ENCODE measurements at places on chromosomes 5 and 9.

DNA sequence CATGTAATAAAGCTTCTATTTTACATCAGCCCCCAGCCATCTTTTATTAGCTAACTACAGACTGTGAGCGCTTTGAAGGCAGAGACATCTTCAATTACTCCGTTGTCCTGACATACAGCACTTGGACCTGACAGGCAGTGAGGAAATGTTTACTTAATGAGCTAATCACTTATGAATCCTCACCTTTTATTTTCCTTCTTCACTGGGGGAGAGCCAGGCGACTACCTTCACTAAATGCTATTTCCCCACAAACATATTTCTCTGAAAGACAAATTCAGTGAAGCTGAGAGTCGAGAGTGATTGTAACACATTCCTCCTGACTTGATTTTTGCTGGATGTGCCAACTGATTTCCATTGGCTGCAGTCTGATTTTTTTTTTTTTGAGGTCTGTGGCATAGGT is 192.1 kb upstream of the CLINT1 start:
- DNase-seq = no peak

DNA sequence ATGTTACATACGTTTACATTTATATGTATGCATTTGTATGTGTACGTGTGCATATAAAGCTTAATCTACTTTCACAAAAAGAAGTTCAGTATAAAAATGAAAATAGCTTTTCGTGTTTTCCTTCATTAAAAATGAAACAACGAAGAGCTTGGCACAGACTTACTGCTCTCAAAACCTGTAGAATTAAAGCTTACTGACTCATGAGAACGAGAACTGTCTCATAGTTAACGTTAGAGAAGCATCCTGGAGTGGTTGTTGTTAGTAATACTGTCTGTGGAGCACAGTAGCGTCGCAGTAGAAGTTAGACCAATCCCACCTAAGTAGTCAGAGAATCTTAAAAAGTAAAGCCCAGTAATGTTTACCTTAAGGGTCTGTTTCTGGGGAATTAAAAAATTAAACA is 1.3 kb downstream of the MAT2B start:
- DNase-seq = peak; percentile 42

GRCh38 chr5:125298258-125298657 is 551.8 kb upstream of the ZNF608 start:
- DNase-seq = no peak

DNA sequence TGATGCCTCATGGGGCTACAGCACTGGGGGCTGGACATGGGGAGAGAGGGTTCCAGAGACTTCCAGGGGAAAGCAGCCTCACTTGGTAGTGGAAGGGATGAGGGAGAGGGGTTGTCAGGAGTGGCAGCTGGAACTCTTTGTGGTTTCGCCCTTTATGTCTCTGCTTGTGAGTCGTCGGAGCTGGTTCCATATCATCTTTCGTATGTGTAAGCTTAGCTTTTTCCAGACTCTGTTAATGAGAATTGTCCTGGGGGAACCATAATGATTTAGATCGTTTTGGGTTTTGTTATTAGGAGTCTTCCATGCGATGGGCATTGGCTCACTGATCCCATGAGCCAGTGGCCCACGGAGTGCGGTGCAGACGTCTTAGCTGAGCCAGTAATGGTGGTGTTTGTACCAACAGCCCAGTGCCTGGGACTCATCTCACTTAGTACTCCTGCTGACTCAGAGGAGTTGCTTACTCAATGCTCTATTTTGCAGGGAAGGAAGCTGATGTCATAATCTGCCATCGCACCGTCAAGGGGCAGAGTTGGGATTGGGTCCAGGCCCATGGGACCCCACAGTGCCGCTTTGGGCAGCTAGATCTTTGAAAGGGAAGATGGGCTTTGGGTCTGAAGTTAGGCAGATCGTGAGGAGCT is 48.5 kb downstream of the NEK6 start:
- peak; percentile 89 for DNase-seq

DNA sequence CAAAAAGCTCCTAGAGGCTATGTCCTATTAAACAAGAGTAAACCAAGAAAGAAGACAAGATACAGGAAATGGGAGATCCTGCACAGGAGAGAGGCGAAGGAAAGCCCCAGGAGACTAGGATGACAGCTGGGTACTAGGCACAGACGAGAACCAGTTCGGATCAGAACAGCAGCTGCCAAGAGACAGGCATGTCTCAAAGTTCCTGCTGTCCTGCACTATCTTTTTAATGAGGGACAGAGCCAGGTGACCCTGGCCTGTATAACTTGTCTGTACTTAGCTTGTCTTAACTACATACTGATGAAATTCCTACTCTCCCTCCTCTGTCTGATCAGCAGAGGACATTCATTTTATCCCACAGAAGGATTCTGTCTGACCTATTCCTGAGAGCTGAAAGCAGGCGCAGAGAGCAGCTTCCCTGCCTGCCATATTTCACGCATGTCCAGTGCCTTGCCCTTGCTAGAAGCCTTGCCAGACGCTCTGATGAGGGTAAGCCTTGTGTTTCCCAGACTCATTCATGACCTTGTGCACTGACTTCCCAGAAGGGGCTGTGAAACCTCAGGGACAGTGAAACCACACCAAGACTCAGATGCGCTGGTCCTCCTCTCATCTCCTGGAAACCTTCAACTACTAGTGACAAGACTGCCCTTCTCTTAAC is 24.7 kb downstream of the TSC1 start:
- no peak for DNase-seq

DNA sequence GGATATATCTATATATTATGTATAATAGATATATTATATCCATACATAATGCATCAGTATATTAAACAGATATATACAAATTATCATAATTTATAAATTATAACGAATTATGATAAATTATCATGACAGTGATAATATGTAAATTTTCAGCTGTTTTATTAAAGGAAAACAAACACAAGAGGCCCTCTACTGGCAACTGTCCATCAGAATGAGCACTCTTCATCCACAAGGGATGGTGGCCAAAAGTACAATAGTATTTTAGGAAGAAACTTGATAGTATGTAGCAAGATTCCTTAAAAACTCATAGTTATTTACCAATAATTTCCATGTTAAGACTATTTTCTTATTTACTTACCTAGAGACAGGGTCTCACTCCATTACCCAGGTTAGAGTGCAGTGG is 113.3 kb upstream of the LPAR1 start:
- no peak for DNase-seq

DNA sequence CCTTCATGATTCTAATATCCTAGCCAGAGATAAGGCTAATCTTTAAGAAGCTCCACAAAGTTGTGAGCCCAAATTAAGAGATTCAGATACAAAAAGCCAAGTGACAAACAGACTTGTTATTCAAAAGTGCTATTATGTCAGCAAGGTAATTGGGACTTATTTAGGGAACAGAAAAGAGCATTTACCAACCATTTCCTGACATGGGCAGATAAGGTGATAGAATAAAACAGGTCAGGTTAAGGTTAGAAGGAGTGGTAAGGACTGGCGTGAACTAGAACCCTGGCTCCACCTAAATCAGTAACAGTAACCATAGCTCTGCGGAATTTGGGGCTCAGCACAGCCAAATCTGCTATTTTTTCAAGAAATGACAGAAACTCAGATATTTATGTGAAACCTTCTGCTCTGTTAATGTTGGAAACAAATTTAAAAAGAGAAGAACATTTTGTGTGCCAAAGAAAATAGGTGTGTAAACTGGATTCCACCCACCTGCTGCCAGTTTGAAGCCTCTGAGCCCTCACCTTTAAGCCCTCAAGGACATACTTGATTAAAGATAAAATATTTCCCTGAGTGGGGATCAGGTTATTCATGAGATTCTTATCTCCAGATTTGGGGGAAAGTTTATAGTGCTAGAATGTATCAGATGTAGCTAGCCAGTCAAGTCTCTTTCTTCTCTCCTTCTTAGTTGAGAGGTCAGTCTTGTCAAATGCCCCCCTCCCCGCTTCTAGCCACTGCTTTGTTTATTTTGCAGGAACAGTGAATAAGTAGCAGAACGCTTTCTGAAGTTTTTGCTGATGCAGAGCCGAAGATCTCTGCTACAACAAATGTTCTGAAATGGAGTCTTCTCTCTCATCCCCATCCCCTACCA is 10.2 kb upstream of the ERMP1 start:
- DNase-seq = no peak
